ENCODE measurements at places on chromosomes 16 and 17.

- DNase-seq, result no peak
Measured at GRCh38 chr16:7651803-7652570, 319.3 kb downstream of the RBFOX1 start.

DNA sequence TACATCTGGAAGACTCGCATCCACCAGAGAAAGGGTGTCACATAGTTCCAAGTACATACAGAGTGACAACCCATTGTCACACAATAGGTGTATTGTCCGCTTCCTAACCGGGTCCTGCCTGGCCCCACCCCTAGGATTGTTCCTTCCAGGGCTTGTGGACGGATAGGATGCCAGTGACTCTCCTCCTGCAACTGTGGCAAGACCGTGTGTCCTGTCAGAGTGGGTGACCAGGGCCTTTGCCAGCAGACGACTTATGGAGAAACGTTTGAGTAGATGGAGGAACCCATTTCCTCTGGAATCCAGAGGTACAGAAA lies 258.4 kb downstream of the CPPED1 start:
- DNase-seq, result no peak

- DNase-seq, result no peak
Measured at GRCh38 chr16:86211800-86212199, 298.5 kb upstream of the FOXF1 start.

- DNase-seq, result no peak
Measured at GRCh38 chr17:17663160-17664063, 17.8 kb upstream of the RAI1 start.

- no peak for DNase-seq
Measured at GRCh38 chr16:11180489-11180888, 75.5 kb downstream of the SOCS1 start.

DNA sequence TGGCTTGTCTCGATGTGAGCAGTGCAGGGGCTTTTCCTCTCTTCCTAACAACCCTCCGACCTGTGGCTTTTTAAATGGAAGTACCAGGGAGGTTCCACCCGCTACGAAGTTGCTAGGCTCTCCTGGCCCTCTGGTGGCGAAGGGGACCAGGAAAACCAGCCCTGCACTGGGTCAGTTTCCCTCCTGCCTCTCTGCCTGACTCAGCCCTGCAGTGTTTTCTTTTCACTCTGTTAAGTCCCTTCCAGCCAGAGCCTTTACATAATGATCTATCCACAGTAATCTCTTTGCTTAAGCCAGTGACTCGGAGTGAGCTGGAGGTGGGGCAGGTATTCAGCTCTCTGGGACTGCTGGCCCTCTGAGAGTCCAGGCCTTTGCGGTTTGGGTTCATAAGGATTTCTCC lies 331.3 kb upstream of the EEF2KMT start:
- no peak for DNase-seq

- DNase-seq, result no peak
Measured at GRCh38 chr16:12542818-12543699, 260.6 kb downstream of the CPPED1 start.

DNA sequence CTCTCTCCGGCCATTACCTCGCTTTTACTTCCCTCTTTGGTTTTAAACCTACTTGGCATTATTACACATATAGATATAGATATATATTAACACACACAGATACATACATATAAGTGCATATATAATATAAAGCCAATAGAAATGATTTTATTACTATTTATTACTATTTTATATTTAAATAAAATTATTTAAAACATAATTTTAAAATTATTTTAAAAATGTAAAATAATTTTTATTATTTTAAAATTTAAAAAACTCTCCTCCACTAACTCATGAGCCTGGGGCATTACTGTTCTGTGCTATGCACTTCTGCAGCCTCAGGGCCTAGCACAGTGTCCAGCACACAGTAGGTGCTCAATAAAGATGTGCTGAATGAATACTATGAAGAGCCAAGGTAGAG lies 200.9 kb downstream of the SLC39A11 start:
- DNase-seq, result no peak

DNA sequence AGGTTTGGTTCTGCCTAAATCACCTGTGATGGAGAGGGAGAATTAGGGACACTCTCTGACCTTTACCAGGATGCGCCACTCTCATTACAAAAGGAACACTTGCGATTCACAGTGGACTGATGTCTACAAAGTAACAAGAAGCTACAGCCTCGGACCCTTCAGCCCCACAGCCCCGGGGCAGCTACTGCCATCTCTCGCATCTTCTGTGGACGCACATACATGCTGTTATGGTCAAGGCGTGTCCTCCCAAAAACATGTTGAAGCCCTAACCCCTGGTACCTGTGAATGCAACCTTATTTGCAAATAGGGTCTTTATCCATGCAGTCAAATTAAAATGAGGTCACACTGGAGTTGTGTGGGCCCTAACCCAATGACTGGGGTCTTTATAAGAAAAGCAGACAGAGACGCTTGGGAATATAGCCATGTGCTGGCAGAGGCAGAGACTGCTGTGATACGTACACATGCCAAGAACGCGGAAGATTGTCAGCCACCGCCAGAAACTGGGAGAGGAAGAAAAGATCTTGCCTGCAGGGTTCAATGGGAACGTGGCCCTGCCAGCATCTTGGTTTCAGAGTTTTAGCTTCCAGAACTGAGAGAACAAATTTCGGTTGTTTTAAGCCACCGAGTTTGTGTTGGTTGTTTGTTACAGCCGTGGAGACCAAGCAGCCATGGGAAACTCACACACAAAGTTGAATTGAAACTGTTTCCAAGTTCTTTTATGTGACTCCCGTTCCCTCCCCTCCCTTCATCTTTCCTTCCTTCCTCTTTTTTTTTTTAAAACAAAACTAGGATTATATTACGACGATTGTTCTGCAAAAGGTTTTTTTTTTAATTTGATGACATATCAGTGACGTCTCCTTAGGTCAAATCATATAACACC lies 23.1 kb downstream of the ATP2C2 start:
- DNase-seq, result no peak

- DNase-seq, result no peak
Measured at GRCh38 chr16:57203451-57203850, 17.3 kb downstream of the RSPRY1 start.

- no peak for DNase-seq
Measured at GRCh38 chr17:81408049-81408448, 12.8 kb downstream of the BAHCC1 start.

GRCh38 chr17:1160591-1161390 lies 19.0 kb downstream of the ABR start:
- no peak for DNase-seq

GRCh38 chr17:63635290-63635689 lies 13.1 kb downstream of the MAP3K3 start:
- DNase-seq, result no peak

GRCh38 chr16:27236635-27237218 lies 31.8 kb downstream of the NSMCE1 start:
- no peak for DNase-seq
